IMR-90 (cell line): ENCODE measurements at places on chromosomes 1 and 21. TPM values are rescaled to one million over a fixed set of nuclear protein-coding genes. Genes with fewer than 3 reads are reported as not detected.

Gene SSX2IP
- 13.4 and 22.8 TPM in 2 replicates for total RNA-seq

Gene TXNIP
- 60.0 and 77.2 TPM in 2 replicates for total RNA-seq

Gene URB2
- total RNA-seq = 12.8 and 15.4 TPM in 2 replicates

Gene TMEM200B
- total RNA-seq = 4.2 and 4.8 TPM in 2 replicates

Gene TEDDM1
- not detected in 2 replicates for total RNA-seq

Gene DNAJC6
- total RNA-seq = 0.18 and 0.28 TPM in 2 replicates

Gene AMPD1
- not detected in 2 replicates for total RNA-seq

Gene SERINC2
- 2.0 and 3.1 TPM in 2 replicates for total RNA-seq

Gene GRIK3
- total RNA-seq = not detected in 2 replicates

Gene CHRM3
- total RNA-seq = not detected in 2 replicates

Gene IGSF8
- total RNA-seq = 7.5 and 8.8 TPM in 2 replicates

Gene KCNJ15
- total RNA-seq = under 0.01 TPM in 2 replicates

Gene OR14A2
- total RNA-seq = not detected in 2 replicates
